ENCODE measurements at places on chromosomes 13 and 19.

DNA sequence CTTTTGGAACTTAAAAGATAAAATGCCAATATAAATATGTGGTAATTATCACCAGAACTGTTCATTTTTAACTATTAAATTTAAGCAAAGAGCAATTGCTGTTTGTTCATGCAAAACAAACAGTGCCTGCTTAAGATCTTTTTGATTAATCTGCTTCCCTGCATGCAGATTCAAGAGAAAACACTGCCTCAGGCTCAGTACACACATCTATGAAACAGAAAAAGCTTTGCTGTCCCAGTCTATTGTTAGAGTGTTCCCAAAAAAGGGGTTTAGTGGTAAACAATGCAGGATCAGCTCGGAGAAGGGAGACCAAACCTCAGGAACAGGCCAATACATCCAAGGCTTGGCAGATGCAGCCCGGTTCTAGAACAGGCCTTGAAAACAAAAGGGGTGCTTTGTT lies 49.3 kb upstream of the TDRD3 start:
- no peak for DNase-seq

GRCh38 chr19:10116085-10116865 lies 3.4 kb downstream of the EIF3G start:
- DNase-seq = no peak

GRCh38 chr13:98883998-98884397 lies 93.9 kb downstream of the DOCK9 start:
- no peak for DNase-seq

GRCh38 chr13:93244918-93245280 lies 18.3 kb downstream of the GPC6 start:
- DNase-seq = no peak

DNA sequence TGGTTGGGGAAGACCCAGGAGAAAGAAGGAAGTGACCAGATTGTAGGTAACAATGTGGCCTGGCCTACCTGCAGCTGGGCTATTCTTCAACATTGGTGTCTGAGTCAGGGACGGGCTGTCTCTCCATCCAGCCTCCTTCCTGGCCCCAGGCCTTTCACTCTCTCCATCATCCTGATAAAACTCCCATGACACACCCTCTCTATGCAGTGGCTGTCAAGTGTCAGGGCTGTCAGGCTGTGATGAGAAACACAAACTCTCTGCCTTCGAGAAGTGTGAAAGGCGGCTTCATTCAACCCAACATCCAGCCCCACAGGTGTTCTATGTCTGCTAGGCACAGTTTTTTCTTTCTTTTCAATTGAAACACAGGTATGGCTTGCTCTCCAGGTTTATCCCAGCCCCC lies 153.3 kb upstream of the VSTM2B start:
- no peak for DNase-seq

DNA sequence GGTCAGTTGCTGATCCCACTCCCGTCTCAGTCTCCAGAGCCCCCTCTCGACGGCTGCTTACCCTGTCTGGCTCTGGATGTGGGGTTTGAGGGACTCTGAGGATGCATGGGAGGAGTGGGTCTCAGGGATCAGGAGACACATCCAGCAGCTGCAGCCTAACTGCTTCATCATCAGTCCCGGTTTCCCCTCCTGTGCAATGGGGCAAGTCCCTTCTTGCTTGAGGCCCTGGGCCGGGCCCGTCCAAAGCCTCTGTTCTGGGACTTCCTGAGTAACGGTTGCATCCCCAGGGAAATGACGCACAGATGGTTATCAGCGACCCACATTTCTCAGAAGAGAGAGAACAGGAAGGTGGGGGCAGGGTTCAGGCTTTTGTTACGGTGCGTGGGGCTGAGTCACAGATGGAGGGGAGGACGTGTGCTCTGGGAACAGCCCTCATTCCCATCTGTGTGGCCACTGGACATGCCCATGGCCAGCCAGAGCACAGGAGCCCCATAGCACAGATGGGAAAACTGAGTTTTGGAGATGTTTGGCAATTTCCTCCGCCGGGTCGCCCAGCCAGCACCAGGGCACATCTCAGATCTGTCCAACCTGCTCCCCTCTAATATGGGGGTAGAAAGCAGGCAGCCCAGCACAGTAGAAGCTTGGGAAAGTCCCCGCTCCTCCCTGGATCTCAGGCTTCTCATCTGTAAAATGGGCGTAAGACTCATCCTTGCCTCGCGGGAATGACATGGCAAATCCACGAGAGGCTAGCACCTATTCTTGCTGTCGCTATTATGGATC lies 19.3 kb downstream of the GNA15 start:
- peak; percentile 78 for DNase-seq

DNA sequence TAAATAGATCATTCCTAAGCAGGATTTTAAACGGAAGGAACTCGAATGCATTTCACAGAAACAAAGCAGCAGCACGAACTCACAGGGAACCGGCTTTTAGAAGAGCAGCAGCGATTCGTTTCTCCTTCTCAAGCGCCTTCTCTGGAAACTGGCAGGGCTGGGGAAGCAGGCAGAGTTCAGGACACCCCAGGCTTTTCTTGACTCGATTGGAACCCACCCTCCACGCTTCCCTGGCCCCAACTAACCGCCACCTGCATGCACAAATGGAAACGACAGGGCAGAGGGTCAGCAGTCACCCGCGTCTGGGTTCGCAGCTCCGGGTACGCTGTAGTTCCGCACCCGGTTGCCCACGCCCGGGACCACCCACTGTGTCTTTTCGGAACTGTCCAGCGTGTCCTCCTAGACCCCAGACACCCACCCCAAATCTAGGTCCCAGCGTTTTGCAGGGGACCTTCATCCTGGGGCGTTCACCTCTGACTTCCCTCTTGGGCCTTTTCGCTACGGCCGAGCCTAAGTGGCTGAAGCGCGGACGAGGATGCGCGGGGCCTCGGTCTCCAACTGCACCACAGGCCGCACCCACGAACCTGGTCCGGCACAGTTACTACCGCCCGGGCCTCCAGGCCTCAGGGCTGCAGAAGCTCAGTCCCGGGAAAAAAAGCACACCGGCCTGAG lies 500 bp downstream of the ZFP30 start:
- DNase-seq = peak; percentile 8

DNA sequence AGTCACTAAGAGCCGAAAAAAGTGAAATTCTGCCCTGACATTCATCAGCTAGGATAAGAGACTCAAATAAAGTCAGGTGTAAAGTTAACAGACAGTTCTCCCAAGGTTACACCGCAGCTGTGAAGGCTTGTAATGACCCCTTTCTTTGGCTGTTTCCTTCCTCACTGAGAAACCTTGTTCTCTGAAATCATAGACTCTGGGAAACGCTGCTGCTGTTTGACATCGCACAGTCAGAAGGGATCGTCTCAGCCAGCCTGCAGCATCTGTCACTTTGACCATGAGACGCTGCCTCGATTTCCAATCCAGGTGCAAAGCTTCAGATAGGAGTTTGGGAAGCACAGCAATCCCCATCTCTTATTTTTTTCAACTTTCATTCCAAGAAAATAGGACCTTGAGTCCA lies 678 bp downstream of the BCAT2 start:
- no peak for DNase-seq

GRCh38 chr19:49364083-49364737 lies 533 bp downstream of the DKKL1 start:
- DNase-seq = no peak

GRCh38 chr13:101738336-101738735 lies 285.9 kb downstream of the ITGBL1 start:
- DNase-seq = no peak

DNA sequence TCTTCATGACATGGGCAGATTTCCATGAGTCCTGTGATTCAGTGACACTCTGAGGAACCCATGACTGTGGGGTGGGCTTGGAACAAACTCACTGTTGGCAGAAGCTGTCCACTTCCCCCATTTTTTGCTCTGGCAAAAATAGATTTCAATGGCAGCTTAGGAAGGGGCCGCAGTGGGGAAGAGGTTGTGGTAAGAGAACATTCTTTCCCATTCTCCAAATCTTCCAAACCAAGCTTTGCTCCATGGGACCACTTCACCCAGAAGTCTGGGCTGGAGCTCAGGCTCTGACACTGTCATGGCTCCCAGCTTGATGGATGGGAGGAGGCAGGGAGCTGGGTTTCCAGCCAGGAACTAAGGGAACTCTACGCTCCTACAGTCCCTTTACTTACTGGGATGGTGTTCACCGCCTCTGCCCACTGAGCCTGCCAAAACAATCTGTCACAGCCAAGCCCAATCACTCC lies 24.9 kb upstream of the MEDAG start:
- no peak for DNase-seq

- DNase-seq = no peak
Measured at GRCh38 chr13:74530011-74530410, 395.8 kb upstream of the KLF12 start.

- DNase-seq = no peak
Measured at GRCh38 chr19:55902080-55902751, 29.9 kb downstream of the NLRP13 start.

DNA sequence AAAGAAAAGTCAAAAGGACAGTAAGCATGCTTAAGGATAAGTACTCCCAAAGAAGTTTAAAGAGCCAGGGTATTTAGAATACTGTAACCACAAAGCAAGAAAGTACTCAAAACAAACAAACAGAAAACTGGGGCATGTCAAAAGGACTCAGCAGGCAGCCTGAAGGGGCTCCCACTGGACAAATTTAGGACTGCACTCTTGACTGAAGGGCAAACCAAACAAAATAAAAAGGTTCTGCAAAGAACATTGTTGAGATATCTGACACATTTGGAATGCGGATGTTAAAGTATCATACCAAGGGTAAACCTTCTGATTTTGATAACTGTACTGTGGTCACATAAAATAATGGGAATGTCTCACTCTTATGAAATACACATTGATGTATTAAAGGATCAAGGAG lies 157.4 kb downstream of the TNFSF13B start:
- DNase-seq = no peak

DNA sequence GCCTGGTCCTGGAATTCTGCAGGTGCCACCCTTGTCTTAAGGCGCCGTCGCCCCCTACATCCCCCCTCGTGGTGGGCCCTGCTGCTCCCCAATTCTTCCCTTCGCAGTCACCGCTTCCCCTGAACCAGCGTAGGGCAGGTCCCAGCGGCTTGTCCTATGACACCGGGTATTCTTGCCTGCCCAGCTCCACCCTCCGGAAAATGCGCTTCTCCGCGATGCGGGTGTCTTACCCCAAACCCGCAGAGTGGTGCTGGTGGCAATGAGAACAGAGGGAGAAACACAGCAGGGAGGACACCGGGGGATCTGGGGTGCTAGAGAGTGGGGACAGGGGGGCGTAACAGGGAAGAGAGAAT lies 9.0 kb downstream of the ZNF808 start:
- no peak for DNase-seq

- no peak for DNase-seq
Measured at GRCh38 chr13:102400675-102401145, 1.1 kb downstream of the FGF14 start.

GRCh38 chr19:3979289-3979673 lies 6.0 kb downstream of the EEF2 start:
- DNase-seq = no peak

GRCh38 chr19:38514812-38515633 lies 81.5 kb downstream of the RYR1 start:
- DNase-seq = peak; percentile 49

- no peak for DNase-seq
Measured at GRCh38 chr13:72259528-72259927, 392.5 kb upstream of the DACH1 start.

GRCh38 chr19:48510421-48511268 lies 990 bp downstream of the LMTK3 start:
- peak; percentile 62 for DNase-seq

GRCh38 chr19:44142059-44142433 lies 692 bp downstream of the ZNF234 start:
- no peak for DNase-seq

DNA sequence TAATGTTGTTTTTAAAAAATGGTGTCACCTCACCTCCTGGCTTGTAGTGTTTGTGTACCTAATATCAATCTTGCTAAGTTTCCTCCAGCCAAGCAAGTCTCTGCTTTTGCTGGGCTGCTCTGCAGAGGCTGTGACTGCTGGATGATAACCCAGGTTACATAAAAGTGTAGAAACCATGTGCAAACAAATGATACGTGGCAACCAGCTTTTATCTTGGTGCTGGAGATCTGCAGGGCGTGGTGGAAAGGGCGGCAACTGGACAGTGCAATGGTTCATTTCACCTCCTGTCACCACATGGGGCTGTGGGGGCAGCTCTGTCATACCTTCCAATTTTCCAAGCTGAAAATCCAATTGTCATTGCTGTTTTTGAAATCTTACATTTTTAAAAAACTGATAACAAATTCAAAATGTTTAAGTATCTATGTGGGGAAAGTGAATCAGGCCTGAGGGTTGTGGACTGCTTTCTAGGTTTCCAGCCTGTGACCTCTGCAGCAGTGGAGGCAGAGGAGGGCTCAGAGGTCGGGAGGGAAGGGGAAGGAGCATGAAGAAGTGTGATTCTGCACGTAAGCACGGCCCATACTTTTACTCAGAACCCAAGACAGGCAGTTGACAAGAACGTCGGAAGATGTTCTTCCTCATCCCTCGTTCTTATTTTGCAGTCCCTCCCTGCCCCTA lies 9.7 kb downstream of the GPR42 start:
- no peak for DNase-seq

DNA sequence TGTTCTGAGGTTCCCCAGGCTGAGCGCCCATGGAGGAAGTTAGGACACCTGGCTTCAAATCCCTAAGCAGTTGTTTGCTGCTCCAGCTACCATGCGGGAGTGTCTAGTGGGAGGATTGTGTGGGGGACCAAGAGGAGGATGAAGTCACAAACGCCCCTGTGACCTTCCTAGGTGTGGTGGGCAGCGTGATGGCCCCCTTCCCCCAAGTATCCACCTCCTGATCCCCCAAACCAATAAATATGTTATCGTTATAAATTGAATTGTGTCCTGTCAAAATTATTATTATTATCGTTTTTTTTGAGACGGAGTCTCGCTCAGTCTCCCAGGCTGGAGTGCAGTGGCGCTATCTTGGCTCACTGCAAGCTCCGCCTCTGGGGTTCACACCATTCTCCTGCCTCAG lies at the start of gene SLC25A41:
Gene SLC25A41 (minus strand): TSS at position 101 of the 400 bp plus-strand sequence. CDS start 70 bp downstream, at position 31.
- DNase-seq = no peak

DNA sequence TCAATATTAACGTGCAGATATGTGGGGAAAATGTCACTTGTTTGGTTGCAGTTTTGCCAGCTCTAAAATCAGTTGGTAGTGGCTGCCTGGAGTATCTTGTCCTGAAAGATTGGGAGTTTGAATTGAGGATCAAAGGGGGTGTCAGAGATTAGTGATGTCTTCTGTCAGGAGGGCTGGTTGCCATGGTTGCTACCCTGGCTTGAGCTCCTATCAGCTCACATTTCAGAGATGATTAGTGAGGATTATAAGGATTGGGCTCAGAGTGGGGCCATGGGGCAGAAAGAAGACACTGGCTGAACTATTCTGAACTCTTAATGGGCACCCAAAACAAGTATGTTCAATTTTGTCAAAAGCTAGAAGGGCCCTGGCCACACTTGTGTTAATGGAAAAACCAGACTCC lies 95.5 kb upstream of the RNF113B start:
- DNase-seq = no peak

GRCh38 chr13:35767256-35767976 lies 290.9 kb upstream of the MAB21L1 start:
- no peak for DNase-seq

DNA sequence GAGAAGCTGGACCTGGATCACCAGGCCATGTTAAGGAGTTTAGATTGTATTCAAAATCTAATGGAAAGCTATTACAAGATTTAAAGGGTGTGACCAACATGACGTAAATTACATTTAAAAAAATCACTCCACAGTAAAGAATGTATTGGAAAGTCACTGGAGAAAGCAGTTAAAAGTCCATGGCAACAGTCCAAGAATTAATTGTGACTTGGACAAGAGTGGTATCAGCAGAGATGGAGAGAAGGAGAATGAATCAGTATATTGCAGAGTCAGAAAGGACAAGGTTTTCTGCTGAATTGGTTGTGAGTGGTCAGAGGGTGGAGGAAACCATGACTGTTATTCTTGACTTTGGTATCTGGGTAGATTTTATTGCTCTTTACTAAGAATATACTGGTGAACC lies 535.1 kb upstream of the SLITRK1 start:
- no peak for DNase-seq
